Neural crest cell (in vitro differentiated cells): ENCODE measurements at places on chromosomes 6 and 20. TPM values are rescaled to one million over a fixed set of nuclear protein-coding genes. Genes with fewer than 3 reads are reported as not detected.

DNA sequence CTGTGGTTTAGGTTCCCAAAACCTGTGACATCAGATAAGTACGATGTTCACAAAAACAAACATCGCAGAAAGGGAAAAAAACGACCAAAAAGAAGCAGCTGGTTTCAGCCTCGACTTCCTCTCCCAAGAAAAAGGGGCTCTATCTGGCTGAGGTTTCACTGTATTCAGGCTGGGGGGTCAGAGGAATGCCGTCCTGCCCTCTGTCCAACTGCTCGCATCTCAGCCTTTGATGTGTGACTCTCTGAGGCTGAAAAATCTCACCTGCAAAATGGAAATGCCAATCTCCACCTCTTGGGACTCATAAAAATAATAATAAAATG is 123.6 kb upstream of the PTPN1 start:
- DNase-seq, result no peak

GRCh38 chr6:16089232-16090062 is 39.4 kb upstream of the MYLIP start:
- DNase-seq, result no peak

DNA sequence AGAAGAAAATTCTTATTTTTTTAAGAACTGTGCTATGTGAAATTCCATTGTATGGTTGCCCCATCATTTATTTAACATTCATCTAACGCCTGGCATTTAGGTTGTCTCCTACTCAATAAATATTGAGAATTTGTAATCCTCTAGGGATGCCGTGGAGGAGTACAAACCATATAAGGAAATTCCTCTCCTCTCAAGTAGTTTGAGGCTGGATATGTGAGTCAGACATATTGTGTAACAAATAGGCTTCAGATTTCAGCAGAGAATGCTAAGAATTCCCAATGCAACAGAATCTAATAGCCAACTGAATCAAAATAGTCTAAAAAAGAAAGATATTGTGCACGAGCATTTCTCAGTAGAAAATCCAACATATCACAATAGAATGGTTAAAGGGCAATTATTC is 174.7 kb downstream of the OTOR start:
- DNase-seq, result no peak

PLN gene
- not detected in 2 replicates for total RNA-seq

CPNE5 gene
- total RNA-seq, result 0.54 and 1.0 TPM in 2 replicates

GRCh38 chr6:106913111-106913510 is 61.4 kb downstream of the CD24 start:
- DNase-seq, result no peak

PRND gene
- not detected in 2 replicates for total RNA-seq

HCRTR2 gene
- total RNA-seq, result not detected in 2 replicates

SALL4 gene
- 90.7 and 91.1 TPM in 2 replicates for total RNA-seq

GRCh38 chr6:44732243-44732642 is 344.7 kb downstream of the CDC5L start:
- no peak for DNase-seq

CYP24A1 gene
- total RNA-seq, result 0.93 and 1.3 TPM in 2 replicates

- no peak for DNase-seq
These were observed 131.2 kb upstream of the AKAP12 start for GRCh38 chr6:151108548-151108947.

DNA sequence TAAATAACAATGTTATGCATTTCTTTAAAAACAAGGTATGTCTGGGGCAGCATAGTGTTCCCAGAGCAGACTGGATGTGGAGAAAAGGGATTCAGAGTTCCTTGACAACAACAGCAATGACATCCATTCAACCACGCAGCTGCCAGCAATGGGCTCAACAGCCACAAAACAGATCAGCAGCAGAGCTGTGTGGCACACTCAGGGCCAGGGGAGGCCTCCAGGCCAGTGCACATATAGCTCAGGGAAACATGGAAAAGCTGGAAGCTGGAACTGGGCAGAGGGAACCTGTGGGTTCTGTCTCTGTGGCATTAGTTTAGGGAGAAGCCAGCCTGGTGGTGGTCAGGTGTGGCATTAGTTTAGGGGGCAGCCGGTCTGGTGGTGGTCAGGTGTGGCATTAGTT is 148.3 kb downstream of the SMOC2 start:
- no peak for DNase-seq

DNA sequence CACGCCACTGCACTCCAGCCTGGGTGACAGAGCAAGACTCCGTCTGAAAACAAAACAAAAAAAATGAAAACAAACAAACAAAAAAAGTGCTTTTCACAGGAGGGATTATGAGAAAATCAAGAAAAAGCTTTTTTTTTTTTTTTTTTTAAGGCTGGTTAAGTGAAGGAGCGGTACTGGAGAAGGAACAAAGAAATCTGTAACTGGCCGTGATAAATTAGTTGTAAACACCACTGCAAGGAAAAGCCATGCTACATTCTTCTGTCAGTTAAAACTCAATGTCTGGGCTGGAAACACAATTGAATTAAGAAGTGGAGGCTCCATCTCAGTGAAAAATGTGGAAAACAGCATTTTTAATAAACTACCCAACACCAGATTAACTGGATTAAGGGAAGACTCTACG is 6.3 kb upstream of the GMPR start:
- no peak for DNase-seq

- no peak for DNase-seq
These were observed 158.1 kb downstream of the DTNBP1 start for GRCh38 chr6:15504581-15505350.

FAM120B gene
- 33.4 and 33.7 TPM in 2 replicates for total RNA-seq

DNA sequence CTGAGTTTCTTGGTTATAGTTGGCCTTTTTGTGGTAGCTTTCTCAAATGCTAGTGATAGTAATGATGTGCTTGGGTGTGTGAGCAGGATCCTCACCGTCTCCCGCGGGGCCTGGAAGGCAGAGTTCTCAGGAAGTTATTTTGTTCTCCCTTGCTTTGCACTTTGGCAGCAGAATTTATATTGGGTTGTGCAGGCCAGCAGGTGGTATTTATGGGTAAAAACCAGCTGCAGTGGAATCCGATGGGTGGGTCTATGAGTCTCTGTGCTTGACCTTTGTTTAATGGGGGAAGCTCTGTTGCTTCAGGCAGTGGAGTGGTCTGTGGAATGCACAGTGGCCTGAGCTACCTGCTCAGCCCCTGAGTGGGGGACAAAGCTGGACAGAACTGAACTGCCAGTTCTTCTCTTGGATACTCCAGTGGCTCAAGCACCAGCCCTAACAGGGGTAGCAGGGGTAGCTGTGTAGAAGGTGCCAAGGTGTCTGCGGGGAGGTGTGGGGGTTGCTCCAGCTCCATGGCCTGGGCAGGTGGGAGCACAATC is 27.3 kb downstream of the IGF2R start:
- DNase-seq, result no peak

GRCh38 chr6:96542702-96543101 is 20.2 kb upstream of the FHL5 start:
- DNase-seq, result no peak

GRCh38 chr20:45704969-45705637 is at the start of gene WFDC10B:
Gene WFDC10B (minus strand): TSS chr20:45705019. CDS start chr20:45685992, 19,027 bp downstream.
- no peak for DNase-seq

DNA sequence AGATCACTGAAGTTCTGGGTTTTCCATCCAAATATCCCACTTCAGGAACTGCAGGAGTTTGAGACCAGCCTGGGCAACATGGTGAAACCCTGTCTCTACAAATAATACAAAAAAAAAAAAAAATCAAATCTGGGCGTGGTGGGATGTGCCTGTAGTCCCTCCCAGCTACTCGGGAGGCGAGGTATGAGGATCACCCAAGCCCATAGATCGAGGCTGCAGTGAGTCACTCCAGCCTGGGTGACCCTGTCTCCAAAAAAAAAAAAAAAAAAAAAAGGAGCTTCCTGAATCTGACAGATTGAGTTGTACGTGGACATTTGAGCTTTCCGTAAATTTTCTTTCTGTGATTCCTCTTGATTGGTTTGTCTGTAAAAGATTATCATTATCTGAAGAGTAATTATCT is 55.6 kb downstream of the TULP4 start:
- DNase-seq, result no peak

- no peak for DNase-seq
These were observed 25.4 kb downstream of the SPATA2 start for GRCh38 chr20:49889935-49890333.

- DNase-seq, result no peak
These were observed 67.4 kb upstream of the ASCC3 start for GRCh38 chr6:100948381-100949133.
